ENCODE measurements at places on chromosomes 12 and 14. TPM values are rescaled to one million over a fixed set of nuclear protein-coding genes. Genes with fewer than 3 reads are reported as not detected.

Gene ARMH4
- polyA plus RNA-seq = 0.43 TPM

Gene BMP4
- polyA plus RNA-seq = 4.4 TPM

Gene C3AR1
- 0.82 TPM for polyA plus RNA-seq

Gene ZNF219
- 38.1 TPM for polyA plus RNA-seq

Gene HOXC11
- 0.95 TPM for polyA plus RNA-seq

Gene ZNF84
- 23.7 TPM for polyA plus RNA-seq

Gene NGB
- polyA plus RNA-seq = not detected

Gene MYO1H
- not detected for polyA plus RNA-seq

Gene DNAH10
- polyA plus RNA-seq = 0.01 TPM

Gene MYH6
- 60.7 TPM for polyA plus RNA-seq

Gene FAM181A
- 0.14 TPM for polyA plus RNA-seq

GRCh38 chr12:130644566-130644965 lies 71.5 kb downstream of the RIMBP2 start:
- no peak for DNase-seq

DNA sequence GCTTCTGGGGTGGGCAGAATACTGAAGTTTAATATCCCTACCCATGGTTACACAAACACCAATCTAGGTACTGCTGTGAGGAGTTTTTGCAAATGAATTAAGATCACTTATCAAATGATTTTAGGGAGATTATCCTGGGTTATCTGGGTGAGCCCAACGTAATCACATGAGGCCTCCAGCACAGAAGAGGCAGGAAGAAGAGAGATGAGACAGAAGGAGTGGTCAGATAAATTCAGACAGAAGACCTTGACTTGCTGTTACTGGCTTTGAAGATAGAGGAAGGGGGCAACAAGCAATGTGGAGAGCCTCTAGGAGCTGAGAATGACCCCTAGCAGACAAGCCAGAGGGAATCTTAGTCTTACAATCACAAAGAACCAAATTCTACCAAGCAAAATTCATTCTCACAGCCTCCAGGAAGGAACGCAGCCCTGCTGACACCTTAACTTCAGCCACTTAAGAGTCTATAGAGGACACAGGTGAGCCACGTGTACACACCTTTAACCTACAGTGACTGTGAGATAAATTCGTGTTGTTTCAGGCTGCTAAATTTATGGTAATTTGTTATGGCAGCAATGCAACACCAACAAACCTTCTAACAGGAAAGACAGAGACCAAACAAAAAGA lies 49.4 kb downstream of the FERMT2 start:
- DNase-seq = no peak

DNA sequence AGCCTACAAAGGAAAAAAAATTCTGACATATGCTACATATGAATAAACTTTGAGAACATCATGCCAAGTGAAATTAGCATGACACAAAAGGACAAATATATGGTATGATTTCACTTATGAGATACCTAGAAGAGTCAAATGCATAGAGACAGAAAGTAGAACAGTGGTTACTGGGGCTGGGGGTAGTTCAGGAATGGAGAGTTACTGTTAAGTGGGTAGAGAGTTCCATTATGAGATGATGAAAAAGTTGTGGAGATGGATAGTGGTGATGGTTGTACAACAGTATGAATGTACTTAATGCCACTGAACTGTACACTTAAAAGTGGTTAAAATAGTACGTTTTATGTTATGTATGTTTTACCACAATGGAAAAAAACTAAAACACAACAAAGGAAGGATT lies 92.3 kb downstream of the SCAF11 start:
- DNase-seq = no peak

- DNase-seq = no peak
Measured at GRCh38 chr12:89126712-89127111, 225.6 kb downstream of the DUSP6 start.

DNA sequence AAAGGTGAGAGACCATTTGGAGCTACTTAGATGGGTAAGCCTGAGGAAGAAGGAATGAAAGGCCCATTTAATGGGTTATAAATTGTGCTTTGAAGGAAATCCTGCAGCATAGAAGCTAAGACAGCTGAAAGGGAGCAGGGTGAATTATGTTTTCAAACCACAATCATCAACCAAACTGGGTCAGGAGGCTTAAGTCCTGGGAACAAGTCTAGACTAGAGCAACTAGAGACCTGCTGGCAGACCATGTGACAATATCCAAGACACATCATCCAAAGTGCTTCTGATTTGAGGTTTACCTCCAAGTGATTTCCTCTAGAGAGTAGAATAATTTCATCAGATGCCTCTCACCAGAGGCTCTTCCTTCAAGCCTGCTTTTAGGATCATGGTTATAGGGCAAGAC lies 53.7 kb downstream of the MAP3K9 start:
- DNase-seq = no peak

DNA sequence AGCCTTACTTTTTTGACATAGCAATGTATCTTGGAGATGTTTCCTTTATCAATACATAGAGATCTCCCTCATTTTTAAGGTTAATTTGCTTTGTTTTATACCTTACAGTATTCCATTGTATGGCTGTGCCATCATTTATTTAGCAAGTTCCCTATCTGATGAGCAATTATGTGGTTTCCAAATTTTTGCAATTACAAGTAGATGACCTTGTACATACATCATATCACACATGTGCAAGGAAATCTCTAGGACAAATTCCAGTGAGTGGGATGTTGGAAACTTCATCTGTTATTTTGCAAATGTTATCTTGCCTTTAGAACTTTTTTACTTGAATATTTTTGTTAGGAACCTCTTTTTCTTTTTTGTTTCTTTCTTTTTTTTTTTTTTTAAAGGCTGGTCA lies 49.7 kb downstream of the DRAM1 start:
- DNase-seq = no peak

- peak; percentile 66 for DNase-seq
Measured at GRCh38 chr12:110689281-110690126, 589 bp upstream of the HVCN1 start.

GRCh38 chr12:24822121-24822899 lies 126.6 kb downstream of the BCAT1 start:
- no peak for DNase-seq

DNA sequence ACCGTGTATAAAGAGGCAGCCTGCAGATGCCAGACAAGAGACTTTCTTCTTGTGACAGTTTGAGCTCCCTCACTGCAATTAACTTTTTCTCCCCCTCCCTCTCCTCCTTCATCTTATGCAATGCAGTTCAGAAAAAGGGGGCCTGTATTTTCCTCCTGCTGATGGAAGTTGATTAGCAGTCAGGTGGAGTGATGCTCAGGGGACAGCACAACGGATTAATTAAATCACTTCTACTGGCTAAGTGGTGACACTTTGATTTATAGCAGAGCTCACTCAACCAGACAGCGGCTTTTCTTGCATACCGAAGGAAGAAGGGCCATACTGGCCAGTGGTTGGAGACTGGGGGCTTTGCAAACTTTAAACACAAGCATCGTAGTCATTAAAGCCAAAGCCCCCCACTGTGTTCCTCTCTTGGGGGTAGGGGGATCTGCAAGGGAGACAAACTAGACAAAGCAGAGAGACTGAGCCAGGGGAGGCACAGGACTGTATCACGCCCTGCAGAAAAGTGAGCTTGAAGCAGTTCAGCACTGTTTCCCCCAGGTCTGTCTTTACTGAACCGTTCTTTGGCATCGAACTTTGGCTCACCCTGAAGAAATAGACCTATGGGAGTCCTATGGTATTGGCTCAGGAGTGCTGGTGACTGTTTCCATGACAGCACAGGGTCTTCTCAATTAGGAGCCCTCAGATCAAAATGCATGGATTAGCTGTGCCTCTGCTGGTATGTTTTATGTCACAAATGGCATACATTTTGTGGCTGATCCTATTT lies 47.7 kb downstream of the SPRING1 start:
- DNase-seq = no peak

GRCh38 chr14:99064262-99064954 lies 207.6 kb downstream of the BCL11B start:
- DNase-seq = no peak

- peak; percentile 64 for DNase-seq
Measured at GRCh38 chr12:57621497-57622292, 10.5 kb downstream of the ARHGEF25 start.

DNA sequence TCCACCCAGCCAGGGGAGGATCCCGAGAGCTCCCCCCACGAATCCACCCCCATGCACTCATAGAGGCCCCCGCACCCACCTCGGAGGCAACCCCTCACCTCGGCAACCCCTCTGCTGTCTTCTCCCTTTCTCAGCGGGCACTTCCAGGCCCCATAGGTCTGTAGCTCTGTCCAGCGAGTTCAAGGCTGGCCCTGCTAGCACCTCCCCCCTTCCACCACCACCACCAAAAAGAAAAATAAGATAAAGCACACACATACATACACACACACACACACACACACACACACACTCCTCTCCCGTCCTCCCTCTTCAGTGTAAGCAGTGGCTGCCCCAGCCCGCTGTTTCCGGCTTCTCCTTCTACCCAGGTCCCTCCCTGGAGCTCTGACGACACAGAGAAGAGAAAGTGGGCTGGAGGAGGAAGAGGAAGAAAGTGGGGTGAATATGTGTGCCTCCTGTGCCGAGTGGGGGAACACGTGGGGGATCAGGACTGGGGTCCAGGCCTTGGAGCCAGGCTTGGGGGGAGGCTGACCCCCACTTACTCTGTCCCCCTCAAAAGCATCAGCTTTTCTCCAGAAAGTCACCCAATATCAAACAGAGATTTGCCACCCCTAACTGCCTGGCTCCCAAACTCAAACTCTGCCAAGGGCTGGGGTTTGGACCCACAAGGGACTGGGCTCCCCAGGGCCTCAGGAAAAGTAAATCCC lies at the start of gene STAT6:
Gene STAT6, minus strand, starts transcription at position 332 of the 704 bp plus-strand sequence. CDS start 3,084 bp downstream, outside the sequence.
- peak; percentile 72 for DNase-seq

DNA sequence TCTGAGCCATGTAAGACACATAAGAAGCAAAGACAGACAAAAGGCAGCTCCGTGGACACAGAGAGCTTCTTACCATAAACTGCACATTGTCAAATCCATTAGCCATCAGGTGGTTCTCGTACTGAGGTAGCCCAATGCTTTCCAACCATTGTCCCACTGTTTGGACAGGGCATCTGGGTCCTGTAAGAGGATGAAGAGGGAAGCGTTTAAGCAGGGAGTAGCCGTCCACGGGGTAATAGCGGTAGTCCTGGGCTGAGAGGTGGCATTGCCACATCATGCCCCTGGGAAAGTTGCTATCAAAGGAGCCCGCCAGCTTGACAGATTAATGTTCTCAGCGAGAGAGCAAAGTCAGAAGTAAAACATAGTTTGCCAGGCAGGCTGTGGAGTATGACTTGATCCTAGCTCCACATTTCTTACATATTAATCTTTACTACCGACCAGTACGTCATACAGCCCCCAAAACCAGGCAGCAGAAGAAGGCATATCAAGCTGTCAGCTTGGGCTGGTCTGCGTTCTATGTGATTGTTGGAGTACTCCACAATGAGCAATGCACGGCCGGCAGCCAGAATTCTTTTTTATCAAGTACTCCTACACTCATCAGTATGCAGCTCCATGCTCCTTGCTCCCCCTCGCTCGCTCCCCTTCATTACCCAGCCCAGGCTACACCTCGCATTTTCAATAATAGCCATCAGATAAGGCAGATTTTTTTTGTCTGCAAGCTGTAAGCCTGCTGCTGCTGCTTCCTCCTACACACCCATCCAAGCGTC lies 493.2 kb upstream of the GARIN6 start:
- no peak for DNase-seq

DNA sequence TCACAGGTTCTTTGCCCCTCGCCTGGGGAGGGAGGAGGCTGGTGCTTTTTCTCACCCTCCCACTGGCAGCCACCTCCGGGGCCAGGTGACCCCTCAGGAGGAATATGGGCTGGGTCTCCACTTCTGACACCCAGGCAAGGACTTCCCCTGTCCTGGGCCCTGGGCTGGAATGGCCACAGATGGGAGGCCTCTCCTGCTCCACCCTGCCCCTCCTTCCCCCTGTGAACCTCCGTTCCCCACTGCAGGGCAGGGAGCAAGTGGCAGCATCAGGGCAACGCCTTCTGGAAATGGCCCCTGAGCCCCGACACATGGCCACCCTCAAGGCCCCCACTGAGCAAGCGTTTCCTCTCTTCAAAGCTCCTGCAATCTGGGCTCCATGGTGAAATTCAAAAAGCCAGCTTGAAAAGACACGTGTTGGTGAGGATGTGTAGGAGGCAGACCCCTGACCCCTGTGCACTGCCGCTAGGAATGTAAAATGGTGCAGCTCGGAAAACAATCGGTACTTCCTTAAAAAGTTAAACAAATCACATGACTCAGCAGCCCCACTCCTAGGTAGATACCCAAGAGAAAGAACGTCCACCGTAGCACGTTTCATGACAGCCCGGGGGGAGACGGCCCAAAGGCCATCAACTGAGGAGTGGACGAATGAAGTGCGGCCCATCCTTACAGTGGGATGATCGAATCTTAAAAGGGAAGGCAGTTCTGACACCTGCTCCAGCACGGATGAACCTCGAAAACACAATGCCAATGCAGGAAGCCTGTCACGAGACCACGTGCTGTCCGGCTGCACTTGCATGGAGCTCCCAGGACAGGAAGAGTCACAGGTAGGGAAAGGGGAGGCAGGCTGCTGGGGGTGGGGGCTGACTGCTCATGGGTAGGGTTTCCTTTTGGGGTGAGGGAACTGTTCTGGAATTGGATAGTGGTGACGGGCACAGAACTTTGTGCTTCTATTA lies 11.5 kb downstream of the XRCC3 start:
- no peak for DNase-seq

- DNase-seq = no peak
Measured at GRCh38 chr12:112907415-112908157, 824 bp downstream of the OAS1 start.

- DNase-seq = no peak
Measured at GRCh38 chr12:98908866-98909265, 263.8 kb downstream of the APAF1 start.
